ENCODE measurements at places on chromosomes 2 and 18.

DNA sequence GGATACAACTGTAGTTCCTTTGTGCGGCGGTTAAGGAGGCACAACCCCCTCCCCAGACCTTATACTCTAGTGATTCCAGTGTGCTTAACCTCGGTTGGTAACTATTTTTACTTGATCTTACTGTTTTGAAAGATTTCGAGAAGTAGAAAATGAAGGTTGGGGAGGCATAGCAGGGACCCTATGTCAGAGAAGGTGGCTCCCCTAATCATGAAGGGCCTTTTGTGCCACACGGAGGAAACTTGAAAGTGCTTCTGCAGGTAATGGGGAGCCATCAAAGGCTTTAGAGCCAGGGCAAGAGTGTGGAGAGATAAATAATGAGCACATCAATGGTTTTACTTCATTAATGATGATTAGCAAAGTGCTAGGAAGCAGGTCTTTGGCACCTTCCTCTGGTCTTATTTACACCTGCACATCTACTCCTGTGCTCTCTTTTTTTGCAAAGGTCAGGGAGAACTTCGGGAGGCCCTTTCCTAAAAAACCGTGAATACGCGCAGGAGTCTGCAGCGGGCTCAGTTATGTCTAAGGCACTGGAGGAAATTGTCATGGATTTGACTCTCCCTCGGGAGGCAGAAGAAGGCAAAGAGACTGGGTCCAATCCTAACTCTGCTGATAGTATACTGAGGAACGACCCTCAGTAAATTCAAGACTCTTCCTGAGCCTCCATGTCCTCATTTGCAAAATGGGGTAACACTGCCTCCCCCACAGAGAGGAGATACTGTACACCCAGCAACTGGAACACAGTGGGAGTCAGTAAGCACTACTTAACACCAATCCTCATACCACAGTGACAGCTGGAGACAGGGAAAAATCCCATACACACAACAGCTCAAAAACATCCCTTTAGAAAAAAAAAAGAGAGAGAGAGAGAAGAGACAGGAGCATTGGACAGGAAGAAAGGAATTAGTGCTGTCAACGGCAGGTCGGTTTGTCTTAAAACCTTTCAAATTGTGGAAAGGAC is 81.6 kb downstream of the DDX1 start:
- DNase-seq = no peak

GRCh38 chr2:226274143-226274542 is 525.5 kb downstream of the IRS1 start:
- DNase-seq = no peak

DNA sequence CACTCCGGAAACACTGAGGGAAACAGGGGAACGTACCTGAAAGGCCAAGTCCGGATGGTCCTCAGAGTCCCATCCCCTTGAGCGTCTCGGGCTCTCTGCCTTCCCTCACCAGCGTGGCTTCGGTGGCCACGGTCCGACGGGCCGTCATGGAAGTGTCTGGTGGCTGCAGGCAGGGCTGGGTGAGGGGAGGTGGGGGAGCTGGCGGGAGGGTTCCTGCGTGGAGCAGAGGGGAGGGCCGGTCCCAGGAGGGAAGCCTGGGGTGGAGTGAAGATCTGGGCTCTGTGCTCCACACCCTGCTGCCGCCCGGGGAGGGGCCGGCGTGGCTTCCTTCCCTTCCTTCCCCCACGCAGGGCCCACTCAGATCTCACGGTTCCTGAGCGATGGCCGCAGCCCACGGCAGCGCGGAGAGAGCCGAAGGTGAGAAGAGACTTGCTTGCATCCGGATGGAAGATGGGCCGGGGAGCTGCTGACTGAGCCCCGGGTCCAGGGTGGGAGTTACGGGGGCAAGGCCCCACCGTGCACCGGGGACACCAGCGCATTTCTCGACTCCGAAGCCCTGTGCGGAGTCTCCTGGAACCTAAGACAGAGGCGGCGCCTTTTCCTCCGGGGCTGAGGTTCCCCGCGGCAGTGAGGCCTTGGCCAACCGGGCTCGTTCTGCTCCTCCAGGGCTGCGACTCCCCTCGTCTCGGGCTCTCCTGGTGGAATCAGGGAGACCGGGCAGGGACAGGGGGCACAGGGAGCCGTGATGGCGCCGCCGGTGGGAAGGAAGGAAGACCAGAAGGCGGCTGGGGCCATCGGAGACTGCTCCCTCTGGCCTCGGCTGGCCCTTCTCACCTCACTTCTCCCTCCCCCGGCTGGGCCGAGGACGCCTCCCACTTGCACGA is 49.1 kb downstream of the KCNF1 start:
- DNase-seq = no peak

DNA sequence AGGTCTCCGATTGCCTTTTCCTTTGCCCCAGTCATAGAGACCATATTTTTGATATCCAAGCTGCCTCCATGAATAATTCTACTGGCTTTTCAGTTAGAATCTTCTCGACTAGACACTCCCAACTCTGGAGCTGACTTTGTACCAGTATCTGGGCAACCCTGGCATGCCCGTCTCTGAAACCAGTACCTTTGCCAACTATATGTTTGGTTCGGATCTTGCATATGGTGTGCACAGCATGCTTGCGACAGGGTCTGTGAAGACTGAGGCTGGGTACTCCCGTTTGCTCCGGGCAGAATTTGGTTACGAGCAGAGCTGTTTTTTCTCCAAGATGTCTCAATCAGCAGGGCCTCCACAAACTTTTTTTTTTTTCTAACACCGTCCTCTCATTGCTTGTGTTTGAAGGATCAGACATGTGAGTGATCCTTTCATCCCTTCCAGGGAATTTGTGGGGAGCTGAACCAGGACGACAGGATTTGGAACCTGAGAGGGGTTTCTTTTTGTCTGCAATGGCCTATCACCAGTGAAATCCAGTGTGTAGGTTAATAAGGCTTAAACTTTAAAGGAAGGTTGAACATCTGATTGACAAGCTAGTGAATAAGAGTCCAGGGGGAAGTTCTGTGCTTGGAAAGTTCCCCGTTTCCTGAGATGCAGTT is 322.3 kb downstream of the MYCN start:
- DNase-seq = no peak

GRCh38 chr2:151007365-151007764 is 254.3 kb downstream of the RBM43 start:
- peak; percentile 11 for DNase-seq

- DNase-seq = no peak
Observed at GRCh38 chr18:10477121-10477862, 22.9 kb downstream of the APCDD1 start.

DNA sequence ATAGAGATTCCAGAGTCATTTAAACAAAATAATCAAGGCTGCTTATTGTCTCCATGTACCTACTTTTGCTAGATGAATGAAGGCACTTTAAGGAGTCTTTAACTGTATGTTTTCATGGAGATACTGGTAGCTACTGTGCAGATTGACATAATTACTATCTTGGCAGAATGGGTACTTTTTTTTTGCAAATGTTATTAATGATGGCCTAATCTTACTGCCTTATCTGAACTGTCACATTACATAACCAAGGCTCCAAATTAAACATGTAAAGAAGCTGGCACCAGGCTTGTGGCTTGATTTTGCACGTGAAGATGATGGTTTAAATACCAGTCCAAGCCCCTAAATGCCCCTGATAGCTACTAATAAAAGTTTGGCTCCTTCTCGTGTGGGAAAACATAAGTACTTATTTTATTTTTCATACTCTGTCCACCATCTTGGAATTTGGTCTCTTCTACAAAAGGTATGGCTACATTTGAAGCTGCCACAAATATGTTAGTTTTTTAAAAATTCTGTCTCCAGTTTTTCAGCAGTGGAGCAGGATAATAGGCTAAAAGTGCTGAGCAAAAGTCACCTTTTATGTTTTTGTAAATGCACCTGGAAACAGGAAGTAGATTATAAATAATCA is 4.1 kb downstream of the TRIB2 start:
- DNase-seq = no peak

DNA sequence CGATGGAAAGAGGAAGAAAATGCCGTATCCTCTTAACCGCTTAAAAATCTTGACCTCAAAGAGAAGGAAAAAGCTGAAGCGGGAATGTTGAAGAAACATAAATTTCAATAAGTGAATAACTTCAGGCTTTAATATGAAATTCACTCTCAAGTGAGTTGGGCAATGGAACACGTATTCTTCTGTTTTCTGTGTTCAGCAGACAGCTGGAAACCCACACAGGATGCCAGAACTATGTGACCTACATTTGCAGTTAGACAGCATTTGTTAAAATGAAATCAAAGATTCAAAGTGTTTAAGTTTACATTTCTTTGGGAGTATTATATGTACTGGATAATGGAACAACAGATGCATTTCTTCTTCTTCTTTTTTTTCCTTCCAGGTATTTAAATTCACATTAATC is 80.5 kb upstream of the SPATS2L start:
- no peak for DNase-seq

GRCh38 chr2:10172033-10172871 is 49.7 kb downstream of the RRM2 start:
- DNase-seq = no peak

DNA sequence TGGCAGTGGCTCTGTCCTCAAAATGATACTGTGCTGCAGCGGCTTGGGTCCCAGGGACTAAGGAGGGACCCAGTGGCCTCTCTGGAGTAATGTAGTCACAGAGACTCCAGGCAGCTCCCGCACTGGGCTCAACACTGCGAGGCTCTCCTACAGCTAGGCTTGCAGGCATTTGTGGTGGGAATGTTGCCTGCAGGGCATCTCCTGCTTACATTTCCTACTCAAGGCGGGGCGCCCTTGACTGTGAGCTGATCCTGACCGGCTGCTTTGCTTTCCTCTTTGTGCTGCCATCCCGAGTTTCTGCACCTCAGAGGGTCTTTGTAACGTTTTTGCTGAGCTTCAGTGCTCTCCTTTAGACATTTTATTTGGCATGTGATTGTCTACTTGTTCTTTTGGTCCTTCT is 177.4 kb upstream of the FN1 start:
- DNase-seq = no peak

DNA sequence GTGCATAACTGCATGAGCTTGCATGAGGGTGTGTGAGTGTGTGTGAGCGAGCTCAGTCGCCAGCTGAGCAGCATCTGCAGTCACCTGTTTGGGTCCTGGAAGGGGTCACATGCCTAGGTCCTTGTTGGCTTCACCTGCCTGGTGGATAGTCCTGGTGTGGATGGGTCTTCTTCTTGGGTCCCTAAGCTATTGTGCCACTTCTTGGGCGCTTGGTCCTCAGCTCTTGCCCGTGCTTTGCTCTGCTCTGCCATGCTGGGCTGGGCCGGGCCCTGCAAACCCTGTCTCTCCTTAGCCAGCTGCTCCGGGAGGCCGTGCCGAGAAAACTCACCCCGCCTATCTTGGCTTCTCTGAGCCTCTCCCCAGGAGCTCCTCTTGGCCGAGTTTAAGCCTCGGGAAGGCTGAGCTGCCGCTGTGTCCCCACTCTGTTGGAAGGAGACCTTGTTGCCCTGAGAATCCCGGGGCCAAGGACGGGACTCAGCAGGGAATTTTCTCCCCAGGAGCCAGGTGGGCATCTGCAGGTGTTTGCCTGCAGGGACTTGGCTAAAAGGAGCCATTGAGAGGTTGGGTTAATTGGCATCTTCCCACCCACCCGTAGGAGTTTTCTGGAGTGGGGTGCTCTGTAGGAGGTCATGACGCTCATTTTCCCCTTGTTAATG is 300.8 kb downstream of the NDUFA10 start:
- no peak for DNase-seq

GRCh38 chr2:7436096-7436906 is 519.1 kb downstream of the RNF144A start:
- no peak for DNase-seq

GRCh38 chr2:129723277-129724020 is 256.0 kb upstream of the RAB6C start:
- DNase-seq = no peak

- DNase-seq = no peak
Observed at GRCh38 chr2:19073522-19073921, 284.9 kb downstream of the OSR1 start.

DNA sequence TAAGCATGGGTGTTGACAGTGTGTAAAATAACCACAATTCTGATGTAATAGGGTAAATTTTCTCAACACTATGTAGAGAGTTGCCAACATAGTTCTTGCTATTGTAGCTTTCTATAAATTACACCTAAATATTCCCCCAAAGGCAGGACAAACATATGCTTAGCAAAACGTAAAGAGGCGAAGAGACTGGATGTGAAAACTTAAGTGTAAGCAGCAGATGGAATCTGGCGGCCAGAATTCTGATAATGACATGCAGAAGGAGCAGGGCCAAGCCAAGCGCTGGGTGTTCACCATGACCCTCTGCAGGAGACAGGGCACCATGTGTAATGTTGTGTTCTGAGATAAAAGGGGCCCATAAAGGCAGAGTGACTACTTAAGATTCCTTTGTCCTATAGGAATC is 105.2 kb upstream of the ZNF521 start:
- no peak for DNase-seq

DNA sequence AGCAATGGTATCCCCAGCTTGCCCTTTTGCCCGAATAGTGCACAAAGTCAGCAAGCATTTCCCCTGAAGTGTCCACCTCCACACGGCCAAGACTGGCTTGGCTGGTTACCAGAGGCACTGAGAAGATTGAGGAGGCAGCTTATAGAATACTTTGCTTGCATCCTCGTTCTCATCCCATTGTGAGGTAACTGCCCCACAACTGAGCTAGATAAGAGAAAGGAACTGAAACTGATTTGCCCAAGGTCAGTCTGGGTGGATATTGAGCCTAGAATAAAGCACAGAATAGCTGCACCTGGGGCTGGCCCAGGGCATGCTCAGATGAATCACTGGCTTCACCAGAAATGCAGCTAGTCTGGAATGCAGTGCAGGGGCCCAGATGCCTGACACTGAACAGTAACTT is 32.7 kb upstream of the MAP4K3 start:
- DNase-seq = no peak
